ENCODE measurements at places on chromosomes 5 and 9.
A peak's percentile ranks its signal among the peaks of the same experiment; 100 is the strongest.

GRCh38 chr5:113578091-113578490, 64.6 kb downstream of the YTHDC2 start:
- DNase-seq: no peak

DNA sequence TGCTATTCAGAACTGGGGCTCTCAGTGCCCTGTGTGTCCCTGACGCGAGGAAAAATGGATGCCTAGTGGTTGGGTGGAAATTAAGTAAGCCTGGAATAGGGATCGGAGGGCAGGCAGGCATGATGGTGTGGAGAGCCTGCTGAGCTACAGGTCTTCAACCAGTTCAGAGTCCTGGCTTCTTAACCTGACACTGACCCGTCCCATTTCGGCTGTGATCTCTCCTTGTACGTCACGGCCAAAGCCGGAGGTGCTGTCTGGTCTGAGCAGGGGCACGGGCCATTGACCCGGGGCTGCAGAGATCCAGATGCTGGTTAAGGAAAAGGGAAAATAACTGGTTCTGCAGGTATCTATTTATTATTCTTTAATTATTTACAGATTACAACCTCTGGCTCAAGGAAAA, 27.9 kb downstream of the RHOBTB3 start:
- no peak for DNase-seq

DNA sequence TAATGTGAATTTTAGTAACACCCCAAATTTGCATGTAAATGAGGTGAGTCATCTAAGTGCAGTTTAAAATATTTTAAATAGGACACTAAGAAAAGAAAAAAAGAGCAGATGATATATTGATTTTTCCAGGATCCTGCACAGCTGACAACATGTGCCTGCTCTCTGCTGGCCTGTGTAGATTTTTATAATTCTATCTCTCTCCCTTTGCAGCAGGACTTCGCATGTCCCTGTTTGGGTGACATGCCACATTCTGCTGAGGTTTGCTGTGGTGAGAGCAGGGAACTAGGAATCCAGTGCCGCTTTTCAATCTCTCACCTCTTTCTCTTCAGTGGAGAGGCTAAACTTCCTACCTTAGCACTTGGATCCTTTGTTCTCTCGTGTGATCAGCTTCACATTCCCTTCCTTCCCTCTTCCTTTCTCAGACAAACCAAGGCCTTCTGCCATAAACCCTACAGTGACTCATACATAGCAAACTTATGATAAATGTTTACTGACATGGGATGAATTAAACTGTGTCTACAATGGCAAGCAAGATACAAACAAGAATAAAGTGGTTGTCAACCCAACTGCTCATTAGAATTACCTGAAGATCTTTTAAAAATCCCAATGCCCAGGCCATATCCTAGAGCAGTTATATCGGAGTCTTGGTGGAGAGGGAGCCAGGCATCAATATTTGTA, 198.8 kb upstream of the EFNA5 start:
- no peak for DNase-seq

GRCh38 chr5:149133795-149134777, 7.2 kb upstream of the ABLIM3 start:
- peak; percentile 63 for DNase-seq

- no peak for DNase-seq
Observed at GRCh38 chr9:81529556-81530193, 159.7 kb downstream of the TLE1 start.

- no peak for DNase-seq
Observed at GRCh38 chr5:53366245-53366644, 114.2 kb upstream of the FST start.

All from T1000 (cell line).